ENCODE measurements at places on chromosomes 6 and 20.

DNA sequence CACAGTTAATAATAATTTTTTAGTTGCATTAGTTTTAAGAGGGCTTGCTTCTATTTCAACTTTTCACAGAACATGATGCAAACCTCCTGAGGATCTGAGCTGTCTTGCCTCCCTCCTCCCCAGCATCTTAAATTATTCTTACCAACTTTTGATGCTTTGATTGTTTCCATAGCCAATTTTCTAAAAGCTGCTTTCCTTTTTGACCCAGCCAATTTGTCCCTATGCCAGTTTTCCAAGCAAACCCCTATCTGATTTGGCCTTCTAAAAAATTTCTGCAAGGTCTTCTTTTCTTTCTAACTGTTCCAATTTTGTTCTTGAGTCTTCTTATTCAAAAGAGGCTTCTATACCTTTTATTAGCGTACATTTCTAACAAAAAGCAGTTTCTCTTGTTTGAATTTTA is 26.5 kb upstream of the SNAP25 start:
- no peak for DNase-seq

GRCh38 chr6:128271527-128271926 is 248.9 kb downstream of the PTPRK start:
- DNase-seq, result no peak

DNA sequence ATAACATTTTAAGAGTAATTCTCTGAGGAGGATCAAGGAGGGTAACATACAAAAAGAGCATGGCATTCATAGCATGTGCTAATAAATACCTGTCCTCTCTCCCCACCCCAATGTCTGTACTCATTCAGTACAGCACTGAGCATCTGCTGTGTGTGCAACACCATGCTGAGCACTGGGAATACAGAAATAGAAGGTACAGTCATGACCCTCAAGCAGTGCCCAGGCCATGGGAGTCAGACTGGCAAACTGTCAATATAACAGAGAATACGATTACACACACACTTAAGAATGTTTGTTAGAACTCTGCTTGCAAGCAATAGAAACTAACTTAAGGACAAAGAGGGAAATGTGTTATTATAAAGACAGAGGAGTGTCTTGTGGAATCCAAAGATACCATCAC is 24.7 kb upstream of the ZFAND3 start:
- DNase-seq, result no peak

- DNase-seq, result peak; percentile 71
Observed at GRCh38 chr20:62367633-62368391, 700 bp upstream of the LAMA5 start.

- DNase-seq, result no peak
Observed at GRCh38 chr20:2212456-2213015, 83.3 kb upstream of the TGM3 start.

- DNase-seq, result no peak
Observed at GRCh38 chr6:431986-432385, 40.4 kb downstream of the IRF4 start.

GRCh38 chr6:129766959-129767728 is 57.2 kb upstream of the ARHGAP18 start:
- peak; percentile 43 for DNase-seq

DNA sequence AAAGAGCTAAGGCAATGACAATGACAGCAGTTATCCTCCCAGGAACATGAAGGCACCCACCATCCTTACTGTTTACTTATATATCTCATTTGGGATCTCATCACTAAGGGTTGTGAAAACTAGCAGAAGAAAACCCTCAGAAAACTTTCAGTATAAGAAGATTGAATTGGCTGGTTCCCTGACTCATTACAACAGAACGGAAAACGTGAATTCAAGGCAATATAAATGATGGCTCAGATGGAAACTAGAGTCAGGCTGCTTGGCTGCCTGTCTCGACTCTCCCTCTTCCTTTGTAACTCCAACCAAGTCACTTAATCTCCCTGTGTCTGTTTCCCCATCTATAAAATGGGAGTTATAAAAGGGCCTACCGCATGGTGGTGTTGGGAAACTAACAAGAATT is 387.1 kb upstream of the JARID2 start:
- DNase-seq, result no peak

DNA sequence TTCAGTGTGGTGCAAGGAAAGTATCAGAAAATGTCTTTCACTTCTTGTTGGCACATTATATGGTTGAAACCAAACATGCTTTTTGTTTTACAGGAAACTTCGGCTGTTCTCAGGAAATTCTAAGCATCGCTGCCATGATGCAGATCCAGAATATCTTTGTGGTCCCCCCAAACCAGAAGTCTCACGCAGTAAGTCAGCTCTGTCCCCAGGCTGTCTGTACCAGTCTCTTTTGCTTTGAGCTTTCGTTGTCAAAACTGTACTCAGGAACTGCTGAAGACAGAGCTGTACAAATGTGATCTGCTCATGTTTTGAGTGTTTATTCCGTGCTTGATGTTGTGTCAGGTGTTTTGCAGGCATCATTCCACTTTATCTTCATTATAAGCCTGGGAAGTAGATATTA is 59.6 kb downstream of the DHX35 start:
- no peak for DNase-seq

DNA sequence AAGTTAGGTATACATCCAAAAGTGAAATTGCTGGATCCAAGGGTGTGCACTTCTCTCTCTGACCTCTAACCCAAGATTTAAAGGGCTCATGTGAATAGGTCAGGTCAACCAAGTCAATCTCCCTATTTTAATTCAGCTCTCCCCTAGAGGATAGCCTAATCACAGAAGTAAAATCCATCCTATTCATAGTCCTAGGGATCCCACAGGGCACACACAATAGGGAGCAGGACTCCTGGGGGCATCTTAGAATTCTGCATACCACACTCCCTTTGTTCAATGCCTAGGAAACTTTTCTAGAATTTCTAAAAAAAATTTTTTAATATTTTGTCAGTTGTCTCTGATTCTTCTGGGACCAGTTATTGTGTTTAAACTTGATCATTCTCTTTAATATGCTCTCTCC is 35.1 kb downstream of the CST9L start:
- DNase-seq, result no peak

- peak; percentile 85 for DNase-seq
Observed at GRCh38 chr6:31070711-31071197, 41.6 kb downstream of the C6orf15 start.

- no peak for DNase-seq
Observed at GRCh38 chr6:46733341-46733801, 1.8 kb downstream of the PLA2G7 start.

GRCh38 chr6:18488526-18489270 is 101.5 kb downstream of the RNF144B start:
- no peak for DNase-seq

GRCh38 chr6:25334793-25335192 is 55.6 kb downstream of the CARMIL1 start:
- no peak for DNase-seq

- DNase-seq, result no peak
Observed at GRCh38 chr20:10314198-10314597, 95.6 kb downstream of the SNAP25 start.

DNA sequence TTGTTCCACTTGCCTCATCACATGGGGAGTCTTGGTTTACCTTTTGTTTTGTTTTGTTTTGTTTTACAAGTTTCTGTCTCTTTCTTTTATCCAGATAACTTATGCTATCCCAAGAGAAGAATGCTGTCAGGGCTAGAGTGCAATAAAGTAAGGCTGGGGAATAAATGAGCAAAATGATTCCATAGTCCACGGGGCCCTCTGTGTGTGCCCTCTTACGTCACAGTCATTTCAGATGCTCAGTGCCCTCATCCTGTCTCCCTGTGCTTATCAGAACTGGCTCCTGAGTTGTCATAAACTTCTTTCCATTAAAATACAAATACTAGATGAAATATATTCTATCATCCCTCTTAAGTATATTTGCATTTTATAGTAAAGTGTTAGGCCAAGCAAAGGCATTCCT is 30.8 kb upstream of the ENPP1 start:
- no peak for DNase-seq

GRCh38 chr6:144019929-144020328 is 11.9 kb upstream of the PLAGL1 start:
- no peak for DNase-seq

GRCh38 chr6:165086814-165087213 is 222.6 kb downstream of the C6orf118 start:
- DNase-seq, result no peak

Data from testis (tissue), 5 donors.